Stimulated activated CD4-positive, alpha-beta T cell treated with anti-CD3 and anti-CD28 coated beads, Interleukin-15, amount 100 ng/mL, for 1 hour (primary cell): ENCODE measurements at places on chromosomes 6 and 20.

DNA sequence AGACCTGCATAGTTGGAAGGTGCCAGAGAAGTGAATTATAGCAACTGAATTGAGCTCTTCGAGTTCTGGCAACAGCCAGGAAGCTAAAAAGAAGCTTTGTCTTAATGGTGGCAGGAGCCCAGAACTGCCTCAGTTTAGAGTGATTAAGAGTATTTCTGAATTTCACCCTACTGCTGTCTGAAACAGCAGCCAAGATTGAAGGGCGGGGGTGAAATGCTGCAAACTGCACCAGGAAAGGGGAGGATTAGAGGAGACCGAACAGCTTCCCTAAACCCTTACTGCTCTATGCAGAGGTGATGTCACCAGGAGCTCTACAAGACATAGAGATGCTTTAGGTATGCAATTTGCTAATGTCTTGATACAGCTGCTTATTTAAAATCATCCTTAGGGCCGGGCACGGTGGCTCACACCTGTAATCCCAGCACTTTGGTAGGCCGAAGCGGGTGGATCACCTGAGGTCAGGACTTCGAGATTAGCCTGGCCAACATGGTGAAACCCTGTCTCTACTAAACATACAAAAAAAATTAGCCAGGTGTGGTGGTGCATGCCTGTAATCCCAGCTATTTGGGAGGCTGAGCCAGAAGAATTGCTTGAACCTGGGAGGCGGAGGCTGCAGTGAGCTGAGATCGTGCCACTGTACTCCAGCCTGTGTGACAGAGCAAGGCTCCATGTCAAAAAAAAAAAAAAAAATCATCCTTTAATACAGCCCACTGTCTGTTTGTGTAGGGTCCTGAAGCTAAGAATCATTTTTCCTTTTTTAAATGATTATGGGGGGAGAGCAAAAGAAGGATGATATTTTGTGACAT, 91.7 kb upstream of the IYD start:
- DNase-seq, result no peak

- DNase-seq, result no peak
These were observed 11.9 kb upstream of the ZFAND3 start for GRCh38 chr6:37807656-37808055.

GRCh38 chr6:21633511-21634109, 40.1 kb downstream of the SOX4 start:
- DNase-seq, result no peak

DNA sequence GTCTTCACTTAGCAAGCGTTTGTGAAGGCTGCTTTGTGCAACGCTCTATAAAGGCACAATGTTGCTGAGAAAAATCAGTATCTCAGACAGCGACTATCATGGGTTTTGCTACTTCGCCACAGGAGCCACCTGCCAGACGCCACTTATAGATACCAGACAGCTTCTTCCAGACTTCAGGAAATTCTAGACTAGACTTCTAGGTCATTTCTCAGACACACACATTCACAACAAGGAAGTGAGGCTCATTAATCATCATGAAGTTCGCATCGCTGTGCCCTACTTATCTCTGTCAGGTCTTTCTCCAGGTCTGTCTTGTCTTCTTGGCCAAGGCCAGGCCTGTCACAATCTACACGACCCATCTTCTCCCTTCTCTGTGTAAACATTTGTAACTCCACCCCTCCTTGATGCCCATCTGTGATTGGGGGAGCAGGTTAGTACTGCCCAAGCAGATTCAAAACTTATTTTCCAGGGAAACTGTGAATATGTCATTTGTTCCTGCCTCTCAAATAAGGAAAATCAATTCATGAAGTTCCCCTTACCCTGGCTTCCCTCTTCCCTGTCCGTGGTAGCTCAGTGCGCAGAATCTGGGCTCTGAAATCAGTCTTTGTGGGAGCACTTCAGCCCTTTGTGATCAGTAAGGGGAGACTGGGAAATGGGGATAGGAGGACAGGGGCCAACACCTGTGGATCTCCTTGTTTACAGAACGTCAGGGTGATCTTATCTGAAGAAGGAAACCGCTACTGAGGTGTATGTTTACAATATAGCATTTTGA, 115.5 kb downstream of the TNFAIP3 start:
- no peak for DNase-seq
